ENCODE measurements at places on chromosomes 2 and 18.
A peak's percentile ranks its signal among the peaks of the same experiment; 100 is the strongest.

DNA sequence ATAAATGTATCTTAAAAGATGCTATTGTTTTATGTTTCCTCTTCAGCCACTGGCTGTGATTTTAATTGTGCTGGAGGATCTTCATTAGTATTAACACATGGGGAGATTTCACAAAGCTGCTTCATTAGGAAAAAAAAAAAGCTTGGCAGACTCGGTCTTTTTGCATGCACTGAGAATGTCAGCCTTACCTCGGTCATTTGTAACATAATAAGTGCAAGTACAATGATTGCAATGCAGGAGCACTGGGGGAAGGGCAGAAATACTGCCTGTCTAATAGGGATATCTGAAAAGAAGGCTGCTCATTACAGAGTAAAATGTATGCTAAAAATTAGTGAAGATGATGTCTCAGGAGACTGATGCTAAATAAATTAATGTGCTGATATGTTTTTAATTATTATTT lies 1.3 kb upstream of the BAZ2B start:
- peak; percentile 67 for DNase-seq

DNA sequence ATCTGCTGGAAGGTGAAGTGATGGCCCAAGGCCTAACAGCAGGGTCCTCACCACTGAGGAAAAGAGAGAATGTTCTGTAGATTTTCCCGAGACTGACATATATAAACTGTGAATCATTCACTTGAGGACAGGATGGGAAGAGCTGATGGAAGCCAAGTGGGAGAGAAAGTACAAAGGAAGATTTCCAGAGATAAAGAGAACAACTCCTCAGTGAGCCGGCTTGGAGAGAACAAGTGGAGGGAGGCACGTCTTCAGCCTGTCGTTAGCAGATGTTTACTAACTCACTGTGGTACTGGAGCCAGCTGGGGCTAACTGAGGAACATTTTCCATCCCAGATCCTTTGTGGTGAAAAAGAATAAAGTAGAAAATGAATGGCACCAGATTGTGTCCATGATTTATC lies 552.9 kb upstream of the TNP1 start:
- no peak for DNase-seq

DNA sequence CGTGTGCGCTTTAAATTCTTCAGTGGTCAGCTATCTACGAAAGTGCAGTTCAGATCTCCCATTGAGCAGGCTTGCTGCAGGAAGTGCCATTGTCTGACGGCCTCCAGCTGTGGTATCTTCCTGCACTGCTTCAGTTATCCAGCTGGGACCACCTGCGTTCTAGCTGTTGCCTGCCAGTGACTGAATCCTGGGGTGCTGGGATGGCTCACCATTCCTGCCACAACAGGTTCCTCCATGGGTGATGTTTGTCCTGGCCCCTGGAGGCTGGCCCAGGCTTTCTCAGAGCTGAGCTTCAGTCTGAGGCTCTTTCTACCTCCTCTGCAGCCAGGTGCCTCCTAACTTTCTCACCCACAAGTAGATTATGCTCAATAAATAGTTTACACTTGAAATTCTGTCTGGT lies 498.5 kb upstream of the HS6ST1 start:
- DNase-seq = no peak

GRCh38 chr2:239898292-239898925 lies 126.7 kb downstream of the NDUFA10 start:
- DNase-seq = no peak

GRCh38 chr2:11680182-11680900 lies 10.3 kb upstream of the NTSR2 start:
- DNase-seq = no peak

- DNase-seq = no peak
Measured at GRCh38 chr2:64106481-64106880, 37.7 kb downstream of the PELI1 start.

DNA sequence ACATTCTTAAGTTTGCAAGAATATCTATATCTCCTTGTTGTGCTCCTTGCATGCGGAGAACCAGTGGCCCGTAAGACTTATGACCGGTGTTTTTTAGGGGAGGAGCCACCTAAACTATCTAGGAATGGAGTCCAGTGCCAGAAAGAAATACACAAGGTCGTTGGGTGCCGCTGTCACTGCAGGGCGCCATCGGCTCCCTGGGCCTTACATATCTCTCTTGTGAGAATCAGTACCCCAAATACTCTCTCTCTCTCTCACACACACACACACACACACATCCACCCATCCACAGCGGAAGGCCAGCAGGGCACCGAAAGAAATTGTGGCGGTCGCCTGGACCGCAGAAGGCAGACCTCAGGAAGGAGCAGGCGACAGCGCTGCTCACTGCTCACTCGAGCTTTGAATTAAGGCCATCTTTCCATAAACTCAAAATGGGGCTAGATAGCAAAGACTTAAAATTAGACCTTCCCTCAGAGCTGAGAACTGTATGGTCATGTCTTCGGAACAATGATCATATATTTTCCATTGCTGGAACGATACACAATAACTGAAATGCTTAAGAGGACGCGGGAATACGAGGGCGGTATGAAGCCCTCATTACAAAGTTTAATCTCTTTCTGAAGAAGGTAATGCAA lies 10.4 kb downstream of the NR4A2 start:
- no peak for DNase-seq

GRCh38 chr2:193943406-193943960 lies 1713.5 kb upstream of the SLC39A10 start:
- DNase-seq = no peak

- DNase-seq = peak; percentile 40
Measured at GRCh38 chr2:239882331-239882732, 142.8 kb downstream of the NDUFA10 start.

DNA sequence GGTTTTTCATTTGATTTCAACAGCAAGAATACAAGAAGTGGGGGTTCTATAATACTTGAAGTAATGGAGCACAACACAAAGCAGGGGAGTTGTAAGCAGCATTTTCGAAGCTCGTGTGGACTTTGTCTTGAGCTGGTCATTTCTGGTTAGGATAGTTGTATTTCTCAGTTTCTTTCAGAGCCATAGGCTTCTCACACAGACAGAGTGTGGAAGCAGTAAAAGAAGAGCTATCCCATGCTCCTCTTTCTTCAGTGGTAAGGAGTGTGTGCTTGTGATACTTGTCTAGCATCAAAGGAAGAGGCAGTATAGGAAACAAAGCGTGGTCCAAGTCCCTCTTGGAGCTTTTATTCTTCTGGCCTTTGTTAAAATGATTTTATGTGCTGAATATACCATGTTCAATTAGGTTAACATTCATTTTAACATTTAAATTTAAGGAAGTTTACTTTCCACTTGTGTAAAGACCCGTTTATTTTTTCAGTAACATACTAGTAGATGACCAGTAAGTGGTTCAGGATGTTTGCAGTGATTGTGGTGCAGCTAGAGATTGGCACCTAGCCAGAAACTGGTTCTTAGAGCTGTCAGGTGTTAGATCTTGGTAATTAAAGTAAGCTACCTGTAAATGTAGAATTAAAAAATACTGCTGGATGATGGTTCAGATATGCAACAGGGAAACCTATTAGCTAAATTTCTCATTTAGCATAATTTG lies 14.6 kb downstream of the CCNYL1 start:
- no peak for DNase-seq

- no peak for DNase-seq
Measured at GRCh38 chr18:46343931-46344372, 239.8 kb downstream of the HAUS1 start.

DNA sequence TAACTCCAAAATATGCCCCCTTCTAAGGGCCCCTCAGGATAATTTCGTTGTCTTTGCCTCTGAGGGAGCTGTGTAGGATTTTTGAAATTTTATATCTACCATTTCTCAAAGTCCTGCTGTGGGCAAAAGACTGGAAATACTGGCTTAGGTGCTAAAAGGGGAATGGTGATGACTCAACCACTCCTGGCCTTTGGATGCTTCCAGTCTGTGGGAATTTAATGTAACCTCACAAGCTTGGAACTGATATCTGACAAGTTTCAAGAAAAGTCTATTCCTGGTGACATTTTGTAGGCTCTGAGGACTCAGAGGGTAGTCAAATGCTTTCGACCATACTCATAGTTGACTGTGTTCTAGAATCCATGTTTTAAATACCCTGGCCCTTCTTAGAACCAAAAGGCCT lies 3.4 kb upstream of the APCDD1 start:
- no peak for DNase-seq

GRCh38 chr2:62192811-62193210 lies 3.1 kb upstream of the B3GNT2 start:
- DNase-seq = no peak

- DNase-seq = no peak
Measured at GRCh38 chr18:69795791-69796190, 151.9 kb downstream of the CD226 start.

DNA sequence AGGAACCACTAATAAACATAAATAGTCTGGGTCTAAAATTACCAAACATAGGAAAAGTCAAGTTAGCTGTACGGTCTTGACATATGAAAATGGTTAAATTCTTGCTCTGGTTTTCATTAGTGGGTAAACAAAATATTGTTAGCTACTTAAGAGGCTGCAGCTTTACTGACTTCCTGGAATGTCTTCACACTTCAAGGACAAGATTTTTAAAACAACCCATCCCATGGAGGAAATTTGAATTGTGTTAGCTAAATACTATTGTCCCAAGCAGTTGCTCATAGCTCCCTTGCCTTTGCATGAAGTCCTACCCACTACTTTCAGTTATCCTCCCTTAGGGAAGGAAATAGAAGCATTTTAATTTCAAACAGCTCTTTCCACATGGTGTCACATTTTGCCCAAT lies 128.5 kb downstream of the EPHA4 start:
- DNase-seq = no peak

DNA sequence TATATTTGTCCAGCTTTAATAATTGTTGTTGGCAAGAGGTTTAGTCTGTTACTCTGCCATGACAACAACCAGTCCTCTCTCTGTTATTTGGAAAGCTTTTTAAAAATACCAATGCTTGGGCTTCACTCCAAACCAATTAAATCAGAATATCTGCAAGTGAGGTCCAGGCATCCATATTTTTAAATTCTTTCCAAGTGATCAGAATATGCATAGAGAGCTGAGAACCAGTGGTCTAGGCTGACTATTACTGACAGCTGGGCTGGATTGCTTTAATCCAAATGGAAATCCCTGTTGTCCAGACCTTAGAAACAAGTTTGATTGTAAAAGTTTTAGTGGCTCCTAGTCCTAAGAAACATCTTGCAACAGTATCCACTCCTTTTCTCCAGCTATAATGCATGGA lies 1059.7 kb upstream of the ACVR2A start:
- no peak for DNase-seq

DNA sequence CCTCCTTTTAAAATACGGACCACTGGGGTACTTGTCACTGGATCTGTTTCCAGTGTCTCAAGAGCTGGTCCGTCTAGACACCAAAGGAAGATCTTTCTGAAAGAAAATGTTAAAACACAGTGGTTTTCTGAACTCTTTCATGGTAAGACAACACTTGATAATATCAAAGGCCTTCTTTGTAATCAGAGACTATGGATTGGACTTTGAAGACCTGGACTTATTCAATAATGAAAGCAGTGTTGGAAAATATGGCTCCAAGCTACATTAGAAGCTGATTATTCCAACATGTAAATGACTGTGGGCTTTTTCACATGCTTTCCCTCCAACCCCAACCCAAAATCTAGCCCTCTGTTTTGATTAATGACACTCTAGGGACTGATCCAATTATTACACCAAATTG lies 329.4 kb upstream of the LYPD1 start:
- no peak for DNase-seq

DNA sequence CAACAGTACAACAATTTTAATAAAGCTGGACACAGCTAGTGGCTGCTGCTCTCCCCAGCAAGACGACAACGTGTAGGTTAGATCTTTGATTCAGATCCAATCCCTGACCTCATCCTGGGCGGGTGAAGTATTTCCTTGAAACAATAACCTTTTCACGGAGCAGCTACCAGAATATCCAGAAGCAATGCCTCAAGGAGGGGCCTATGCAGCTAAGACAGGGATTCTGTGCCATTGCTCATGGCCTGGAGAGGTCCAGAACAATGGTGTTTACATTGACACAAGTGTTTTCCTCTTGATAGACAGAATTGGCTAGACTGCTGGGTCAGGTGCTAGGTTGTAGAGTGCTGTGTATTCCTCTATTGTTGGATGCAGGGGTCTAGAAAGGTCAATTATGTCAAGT lies 520.1 kb downstream of the BCL11A start:
- DNase-seq = no peak

GRCh38 chr2:85288244-85288725 lies 39.5 kb downstream of the TGOLN2 start:
- no peak for DNase-seq

GRCh38 chr2:1662606-1663180 lies 81.6 kb downstream of the PXDN start:
- DNase-seq = no peak

DNA sequence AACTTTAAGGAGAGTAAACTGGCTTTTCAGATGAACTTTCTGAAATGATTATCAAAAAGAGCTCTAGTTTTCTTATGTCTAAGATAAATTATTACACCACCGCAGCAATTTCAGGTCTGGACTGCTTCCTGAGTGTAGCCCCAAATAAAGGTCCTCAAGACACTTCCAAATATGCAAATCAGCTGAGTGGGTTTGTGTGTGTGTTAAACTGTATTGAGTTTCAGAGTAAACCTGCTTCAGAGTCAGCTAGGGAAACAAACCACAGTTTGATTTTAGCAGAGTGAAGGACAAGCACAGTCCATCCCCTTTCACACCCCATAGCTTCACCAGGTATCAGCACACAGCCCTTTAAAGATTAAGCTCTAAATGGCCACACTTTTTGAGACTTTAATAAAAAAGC lies 168.7 kb downstream of the NRXN1 start:
- DNase-seq = no peak
